ENCODE measurements at places on chromosomes 5 and 9. TPM values are rescaled to one million over a fixed set of nuclear protein-coding genes. Genes with fewer than 3 reads are reported as not detected.
A peak's percentile ranks its signal among the peaks of the same experiment; 100 is the strongest.

DNA sequence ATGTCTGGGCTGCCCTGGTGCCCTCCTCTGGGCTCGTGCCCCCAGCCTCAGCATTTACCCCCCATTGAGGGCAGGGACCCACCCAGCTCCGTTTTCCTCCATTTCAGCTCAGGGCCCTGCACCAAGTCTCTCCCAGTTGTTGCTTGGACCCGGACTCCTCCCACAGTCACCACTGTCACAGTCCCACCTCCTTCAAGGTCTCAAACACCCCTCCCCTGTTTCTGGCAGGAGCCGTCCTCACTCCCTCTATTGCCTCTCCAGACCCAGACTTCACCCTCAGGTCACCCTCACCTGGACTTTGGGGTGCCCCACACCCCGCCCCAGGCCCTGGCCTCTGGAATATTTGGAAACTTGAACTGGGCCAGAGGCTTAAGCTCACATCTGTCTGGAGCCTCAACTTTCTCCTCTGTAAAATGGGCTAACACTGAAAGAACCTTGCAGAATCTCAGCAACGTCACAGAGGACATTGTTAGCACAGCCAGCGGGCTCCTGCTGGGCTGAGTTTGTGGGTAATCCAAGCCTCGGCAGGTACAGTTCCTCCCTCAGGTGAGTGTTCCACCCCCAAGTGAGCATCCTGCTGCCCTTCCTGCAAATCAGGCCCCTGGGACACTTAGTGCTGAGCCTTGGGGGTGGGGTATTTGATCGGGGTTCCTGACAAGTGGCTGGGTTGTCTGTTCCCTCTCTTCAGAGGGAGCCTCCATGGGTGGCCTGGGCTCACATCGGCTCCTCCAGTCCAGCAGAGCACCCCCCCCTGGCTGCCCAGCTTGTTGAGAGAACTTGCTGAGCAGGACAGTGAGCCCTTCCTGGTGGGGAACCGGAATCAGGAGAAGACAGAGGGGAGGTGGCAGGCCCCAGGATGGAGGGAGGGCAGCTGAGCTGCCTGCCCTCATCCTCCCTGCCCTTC is 130.1 kb downstream of the C9orf50 start:
- H3K27ac ChIP-seq = peak overlapping the region; percentile 91
- H3K36me3 ChIP-seq = peaks cover 12% of the 10 kb centered on the region
- peak overlapping the region; percentile 86 for H3K4me3 ChIP-seq
- H3K27me3 ChIP-seq = no peaks in the 10 kb centered on the region
- H3K4me1 ChIP-seq = peaks cover 39% of the 10 kb centered on the region

DNA sequence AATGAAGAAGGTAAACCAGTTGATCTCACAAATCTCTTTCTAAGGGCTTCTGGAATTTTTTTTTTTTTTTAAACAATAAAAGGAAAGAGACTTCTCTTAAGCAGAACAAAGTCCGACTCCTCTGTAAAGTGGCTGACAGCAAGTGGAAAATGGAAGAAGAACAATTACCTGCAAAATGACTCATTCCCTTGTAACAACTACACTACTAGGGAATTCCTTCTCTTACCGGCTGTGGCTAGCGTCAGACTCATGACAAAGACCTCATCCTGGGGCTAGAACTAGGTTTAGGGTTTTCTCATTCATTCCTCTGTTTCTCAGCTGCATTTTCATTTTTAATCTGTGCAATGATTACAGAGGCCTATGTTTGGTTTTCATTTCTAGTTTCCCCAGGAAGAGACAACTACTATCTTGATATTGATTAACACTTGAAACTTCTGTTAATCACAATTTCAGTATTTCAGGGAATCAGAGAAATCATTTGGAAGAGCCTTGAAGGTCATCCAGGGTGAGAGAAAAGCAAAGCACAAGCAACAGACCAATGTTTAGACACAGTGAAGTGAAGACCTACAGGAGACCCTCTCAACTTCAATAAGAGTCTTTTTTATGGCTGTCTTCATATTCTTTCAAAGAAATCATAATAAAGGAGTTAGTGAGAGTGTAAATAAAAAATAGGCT is 437.9 kb downstream of the RAB3C start:
- no peak overlapping the region for H3K4me3 ChIP-seq
- peaks cover 46% of the 10 kb centered on the region for H3K4me1 ChIP-seq
- DNase-seq = no peak
- no peaks in the 10 kb centered on the region for H3K27me3 ChIP-seq
- peaks cover 76% of the 10 kb centered on the region for H3K36me3 ChIP-seq

ANKRD18A gene
- 2.9 TPM for total RNA-seq

GRCh38 chr5:159294921-159295320 is 31.8 kb downstream of the UBLCP1 start:
- peaks cover 2% of the 10 kb centered on the region for H3K27me3 ChIP-seq
- DNase-seq = no peak
- H3K36me3 ChIP-seq = peaks cover 6% of the 10 kb centered on the region
- H3K4me3 ChIP-seq = no peak overlapping the region
- no peaks in the 10 kb centered on the region for H3K4me1 ChIP-seq
- H3K27ac ChIP-seq = no peak overlapping the region

DNA sequence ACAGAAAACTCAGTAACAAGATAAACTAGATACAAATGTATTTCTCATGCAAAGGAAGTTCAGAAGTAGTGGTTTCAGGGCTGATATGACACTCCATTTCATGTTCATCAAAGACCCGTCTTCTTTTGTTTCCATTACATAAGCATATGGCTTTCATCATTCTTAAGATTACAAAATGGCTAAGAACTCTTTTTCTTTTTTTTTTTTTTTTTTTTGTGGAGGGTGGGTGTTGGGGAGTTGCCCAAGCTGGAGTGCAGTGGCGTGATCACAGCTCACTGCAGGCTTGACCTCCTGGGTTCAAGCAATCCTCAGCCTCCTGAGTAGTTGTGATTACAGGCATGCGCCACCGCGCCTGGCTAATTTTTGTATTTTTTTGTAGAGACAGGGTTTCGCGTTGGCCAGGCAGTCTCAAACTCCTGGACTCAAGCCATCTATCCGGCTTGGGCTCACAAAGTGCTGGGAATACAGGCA is 22.0 kb upstream of the PTBP3 start:
- peaks cover 4% of the 10 kb centered on the region for H3K27me3 ChIP-seq
- H3K4me1 ChIP-seq = peaks cover 18% of the 10 kb centered on the region
- DNase-seq = no peak
- no peak overlapping the region for H3K4me3 ChIP-seq
- no peak overlapping the region for H3K27ac ChIP-seq

GRCh38 chr5:177445917-177446199 is 756 bp upstream of the PRR7 start:
- H3K27ac ChIP-seq = peak overlapping the region; percentile 87
- peak overlapping the region; percentile 80 for H3K4me3 ChIP-seq
- DNase-seq = no peak
- peaks cover 30% of the 10 kb centered on the region for H3K4me1 ChIP-seq

GRCh38 chr5:81724108-81724507 is 26.8 kb downstream of the SSBP2 start:
- H3K4me1 ChIP-seq = peaks cover 5% of the 10 kb centered on the region
- no peaks in the 10 kb centered on the region for H3K36me3 ChIP-seq
- no peak for DNase-seq
- no peaks in the 10 kb centered on the region for H3K27me3 ChIP-seq

C5orf58 gene
- not detected for total RNA-seq
